Sciatic nerve (tissue), 2 donors: ENCODE measurements at places on chromosomes 5 and 9.

- DNase-seq: peak; percentile 81
Measured at GRCh38 chr5:138068742-138069600, 14.9 kb upstream of the WNT8A start.

DNA sequence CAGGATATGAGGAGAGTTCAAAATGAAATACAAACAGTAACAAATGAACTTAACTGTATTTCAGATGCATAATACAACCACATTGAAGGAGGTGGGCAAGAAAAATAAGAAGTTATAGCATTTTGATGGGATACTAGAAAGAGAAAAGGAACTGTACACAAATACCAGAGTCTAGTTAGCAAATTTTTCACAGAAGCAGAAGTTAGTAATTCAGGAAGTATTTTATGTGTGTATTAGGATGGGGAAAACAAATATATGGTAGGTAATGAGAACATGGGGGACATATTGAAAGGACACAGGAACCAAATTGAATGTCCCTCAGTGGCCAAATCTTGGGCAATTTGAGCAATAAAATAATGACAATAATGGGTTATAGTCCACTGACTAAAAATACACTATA is 18.4 kb downstream of the GM2A start:
- no peak for DNase-seq

- DNase-seq: peak; percentile 15
Measured at GRCh38 chr5:132468656-132469379, 21.8 kb downstream of the IRF1 start.

- peak; percentile 34 for DNase-seq
Measured at GRCh38 chr5:132467287-132467984, 23.1 kb downstream of the IRF1 start.

DNA sequence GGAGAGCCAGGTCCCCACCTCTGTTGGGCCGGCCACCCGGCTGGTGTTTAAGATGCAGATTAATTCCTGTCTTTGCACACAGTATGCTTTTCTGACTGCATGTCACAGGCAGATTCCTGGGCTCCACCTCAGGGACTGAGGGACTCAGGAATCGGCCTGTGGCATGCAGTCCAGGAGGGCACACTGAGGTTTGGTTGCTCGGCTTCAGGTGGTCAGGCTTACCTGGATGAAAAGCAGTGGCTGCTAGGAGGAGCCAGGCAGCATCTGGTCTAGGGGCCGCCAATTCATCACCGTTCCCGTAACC is 1.1 kb downstream of the WDR5 start:
- DNase-seq: no peak
